ENCODE measurements at places on chromosomes 16 and 17.

DNA sequence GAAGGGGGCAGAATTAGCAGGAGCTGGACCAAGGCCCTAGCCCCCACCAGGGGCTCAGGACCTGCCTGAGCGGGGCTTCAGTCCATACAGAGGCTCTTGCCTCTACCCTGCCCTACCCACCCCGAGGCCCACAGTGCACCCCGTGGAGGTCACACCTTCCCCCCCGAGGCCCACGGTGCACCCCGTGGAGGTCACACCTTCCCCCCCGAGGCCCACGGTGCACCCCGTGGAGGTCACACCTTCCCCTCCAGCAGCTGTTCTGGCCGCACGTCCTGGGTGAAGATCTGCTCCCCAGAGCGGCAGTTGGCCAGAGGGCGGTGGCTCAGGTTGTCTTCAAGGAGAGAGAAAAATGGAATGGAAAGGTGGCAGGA lies 11.4 kb downstream of the CASKIN2 start:
- DNase-seq: no peak

- no peak for DNase-seq
Observed at GRCh38 chr16:56691885-56692284, 9.6 kb downstream of the MT1X start.

- no peak for DNase-seq
Observed at GRCh38 chr16:57151369-57151768, 34.5 kb downstream of the PSME3IP1 start.

DNA sequence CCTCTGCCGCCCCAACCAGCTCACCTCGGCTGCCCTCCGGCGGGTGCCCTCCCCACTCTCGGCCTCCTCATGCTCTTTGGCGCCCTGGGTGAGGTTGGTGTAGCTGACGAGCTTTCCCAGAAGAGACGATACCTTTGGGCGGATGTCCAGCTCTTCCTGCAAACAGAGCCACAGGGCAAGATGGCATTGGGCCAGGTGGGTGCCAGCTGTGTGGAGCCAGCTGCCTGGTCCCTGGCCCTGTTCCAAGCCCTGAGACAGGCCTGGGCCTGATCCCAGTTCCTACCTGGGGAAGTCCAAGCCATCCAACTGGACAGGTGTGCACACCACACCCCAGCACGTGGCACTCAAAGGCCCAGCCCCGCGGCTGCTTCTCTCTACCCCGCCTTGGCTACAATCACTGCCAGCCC lies 6.9 kb downstream of the SLC12A4 start:
- no peak for DNase-seq

DNA sequence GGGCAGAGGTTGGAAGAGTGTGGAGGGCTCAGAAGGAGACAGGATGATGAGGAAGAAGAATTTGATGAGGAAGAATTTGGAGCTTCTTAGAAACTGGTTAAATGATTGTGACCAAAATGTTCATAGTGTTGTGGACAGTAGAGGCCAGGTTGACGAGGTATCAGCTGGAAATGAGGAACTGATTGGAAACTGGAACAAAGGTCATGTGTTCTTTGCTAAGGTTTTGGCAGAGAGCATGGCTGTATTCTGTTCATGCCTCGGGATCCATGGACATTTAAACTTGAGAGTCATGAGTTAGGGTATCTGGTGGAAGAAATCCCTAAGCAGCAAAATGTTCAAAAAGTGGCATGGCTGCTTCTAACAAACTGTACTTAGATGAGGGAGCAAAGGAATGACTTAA lies 19.3 kb downstream of the CHMP6 start:
- no peak for DNase-seq

DNA sequence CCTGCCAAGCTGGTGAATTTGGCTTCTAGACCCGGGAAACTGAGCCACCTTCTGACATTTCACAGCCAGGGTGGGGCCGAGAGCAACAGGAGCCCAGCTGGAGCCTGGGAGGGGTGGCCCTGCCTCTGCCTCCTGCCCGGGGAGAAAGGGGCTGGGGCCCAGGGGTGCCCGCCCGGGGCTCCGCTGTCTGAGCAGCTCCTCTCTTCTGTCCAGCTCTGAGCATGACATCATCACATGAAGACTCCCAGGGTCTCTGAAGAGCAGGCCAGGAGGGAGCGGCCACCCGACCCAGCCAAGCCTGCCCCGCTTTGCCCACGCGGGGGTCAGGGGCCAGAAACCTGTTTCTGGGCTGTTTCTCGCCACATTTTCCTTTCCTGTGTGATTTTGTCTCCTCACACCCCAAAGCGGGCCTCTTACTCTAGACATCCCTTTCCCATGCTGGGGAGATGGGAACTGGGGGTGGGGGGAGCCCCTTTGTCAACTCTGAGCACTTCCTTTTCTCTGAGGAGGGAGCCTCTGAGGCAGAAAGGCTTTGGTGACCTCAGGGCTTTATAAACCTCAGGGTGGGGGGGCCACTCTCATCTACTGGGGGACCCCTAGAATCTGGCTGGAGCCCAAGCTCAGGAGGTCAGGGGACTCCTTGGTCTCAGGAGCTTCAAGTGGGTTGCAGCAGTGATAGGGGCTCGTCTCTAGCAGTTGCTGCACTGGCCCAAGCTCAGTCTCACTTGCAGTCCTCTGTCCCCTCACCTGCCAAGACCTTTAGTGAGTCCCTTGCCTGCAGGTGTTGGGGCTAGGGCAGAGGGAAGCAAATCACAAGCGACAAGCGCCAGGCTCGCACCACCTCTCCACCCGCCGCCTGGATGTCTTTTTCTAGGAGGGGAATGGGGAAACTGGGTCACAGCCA lies 7.6 kb downstream of the UBALD2 start:
- no peak for DNase-seq

- DNase-seq: no peak
Observed at GRCh38 chr16:4859190-4859899, 12.1 kb downstream of the UBN1 start.

DNA sequence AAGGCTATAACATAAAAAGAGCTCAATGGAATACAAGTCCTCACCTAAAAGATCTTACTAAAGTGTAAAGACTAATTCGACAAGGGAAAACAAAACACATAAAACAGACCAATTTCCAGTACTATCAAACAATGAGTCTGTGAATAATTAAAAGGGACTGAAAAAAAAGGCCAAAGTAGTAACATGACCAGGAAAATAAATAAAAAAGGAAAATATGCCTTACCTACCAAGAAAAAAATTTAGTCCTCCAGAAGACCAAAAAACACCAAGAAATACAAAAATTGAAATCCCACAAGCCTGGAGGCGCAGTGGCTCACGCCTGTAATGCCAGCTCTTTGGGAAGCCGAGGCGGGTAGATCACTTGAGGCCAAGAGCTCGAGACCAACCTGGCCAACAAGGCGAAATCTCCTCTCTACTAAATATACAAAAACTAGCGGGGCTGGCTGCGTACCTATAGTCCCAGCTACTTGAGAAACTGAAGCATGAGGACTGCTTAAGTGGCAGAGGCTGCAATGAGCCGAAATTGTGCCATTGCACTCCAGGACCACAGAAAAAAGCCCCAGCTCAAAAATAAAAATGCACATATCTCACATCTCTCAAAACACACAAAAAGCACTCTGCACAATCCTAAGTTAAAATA lies 60.8 kb downstream of the TEX14 start:
- no peak for DNase-seq

DNA sequence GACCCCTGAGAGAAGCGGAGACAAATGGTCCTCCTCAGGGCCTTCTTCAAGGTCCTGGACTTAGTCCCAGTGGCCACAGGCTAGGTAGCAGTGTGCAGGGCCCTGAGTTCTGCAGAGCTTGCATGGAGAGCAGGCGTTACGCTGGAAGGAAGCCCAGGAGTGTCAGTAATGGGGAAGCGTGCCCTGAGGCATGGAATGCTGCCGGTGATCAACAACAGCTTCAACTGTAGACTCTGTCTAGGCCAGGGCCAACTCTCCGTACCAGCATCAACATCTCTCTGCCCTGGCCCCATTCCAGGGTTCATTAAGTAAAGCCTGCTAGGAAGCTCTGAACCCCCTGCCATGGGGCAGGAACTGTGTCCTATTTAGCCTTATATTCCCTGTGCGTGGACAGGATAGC lies 568 bp upstream of the TNK1 start:
- no peak for DNase-seq

DNA sequence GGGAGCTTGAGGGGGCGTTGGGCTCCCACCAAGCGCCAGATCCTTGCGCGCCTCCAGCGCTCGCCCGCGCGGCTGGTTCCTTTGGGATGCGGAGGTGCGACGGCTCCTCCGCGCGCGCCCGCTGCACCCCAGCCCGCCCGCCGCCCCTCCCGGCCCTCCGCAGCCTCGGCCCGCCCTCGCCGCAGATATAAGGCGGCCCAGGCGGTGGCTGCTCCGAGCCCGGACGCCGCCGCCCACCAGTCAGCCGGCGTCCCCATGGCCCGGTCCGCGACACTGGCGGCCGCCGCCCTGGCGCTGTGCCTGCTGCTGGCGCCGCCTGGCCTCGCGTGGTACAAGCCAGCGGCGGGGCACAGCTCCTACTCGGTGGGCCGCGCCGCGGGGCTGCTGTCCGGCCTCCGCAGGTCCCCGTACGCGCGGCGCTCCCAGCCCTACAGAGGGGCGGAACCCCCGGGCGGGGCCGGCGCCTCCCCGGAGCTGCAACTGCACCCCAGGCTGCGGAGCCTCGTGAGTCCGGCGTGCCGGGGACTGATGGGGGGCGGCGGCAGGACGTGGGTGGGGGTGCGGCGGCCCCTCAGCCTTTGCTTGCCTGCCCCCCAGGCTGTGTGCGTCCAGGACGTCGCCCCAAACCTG lies at the start of gene NPB:
Gene NPB, plus strand, starts transcription at position 216 of the 630 bp plus-strand sequence. Its CDS starts 40 bp downstream, at position 256.
- no peak for DNase-seq

DNA sequence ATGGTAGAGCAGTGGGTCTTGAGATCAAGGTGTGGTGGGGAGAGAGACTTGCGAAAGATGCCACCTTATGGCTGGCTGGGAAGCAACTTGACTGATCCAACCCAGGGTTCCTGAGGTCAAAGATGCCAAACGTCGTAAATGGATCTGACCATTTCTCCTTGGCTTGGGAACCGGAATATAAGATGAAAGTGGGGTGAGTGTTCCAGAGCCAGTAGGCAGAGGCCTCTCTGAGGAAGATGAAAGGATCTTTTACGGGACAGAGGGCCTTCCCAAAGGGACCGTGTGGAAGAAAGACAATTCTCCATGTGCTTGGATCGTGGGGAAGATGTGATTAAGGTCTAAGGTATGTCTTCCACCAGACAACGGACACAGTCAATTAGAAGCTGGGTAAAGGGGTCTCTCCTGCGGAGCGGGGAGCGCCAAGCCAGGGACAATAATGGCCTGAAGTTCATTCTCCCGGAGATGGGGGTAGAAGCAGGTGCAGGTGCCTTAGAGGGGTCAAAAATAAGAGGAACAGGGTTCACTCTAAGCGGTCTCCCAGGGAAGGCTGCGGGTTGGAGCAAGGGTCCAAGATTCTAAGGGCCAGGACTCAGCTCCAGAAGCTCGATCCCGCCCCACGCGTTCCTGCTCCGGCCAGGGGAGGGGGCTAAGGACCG lies 800 bp downstream of the FXR2 start:
- DNase-seq: no peak

DNA sequence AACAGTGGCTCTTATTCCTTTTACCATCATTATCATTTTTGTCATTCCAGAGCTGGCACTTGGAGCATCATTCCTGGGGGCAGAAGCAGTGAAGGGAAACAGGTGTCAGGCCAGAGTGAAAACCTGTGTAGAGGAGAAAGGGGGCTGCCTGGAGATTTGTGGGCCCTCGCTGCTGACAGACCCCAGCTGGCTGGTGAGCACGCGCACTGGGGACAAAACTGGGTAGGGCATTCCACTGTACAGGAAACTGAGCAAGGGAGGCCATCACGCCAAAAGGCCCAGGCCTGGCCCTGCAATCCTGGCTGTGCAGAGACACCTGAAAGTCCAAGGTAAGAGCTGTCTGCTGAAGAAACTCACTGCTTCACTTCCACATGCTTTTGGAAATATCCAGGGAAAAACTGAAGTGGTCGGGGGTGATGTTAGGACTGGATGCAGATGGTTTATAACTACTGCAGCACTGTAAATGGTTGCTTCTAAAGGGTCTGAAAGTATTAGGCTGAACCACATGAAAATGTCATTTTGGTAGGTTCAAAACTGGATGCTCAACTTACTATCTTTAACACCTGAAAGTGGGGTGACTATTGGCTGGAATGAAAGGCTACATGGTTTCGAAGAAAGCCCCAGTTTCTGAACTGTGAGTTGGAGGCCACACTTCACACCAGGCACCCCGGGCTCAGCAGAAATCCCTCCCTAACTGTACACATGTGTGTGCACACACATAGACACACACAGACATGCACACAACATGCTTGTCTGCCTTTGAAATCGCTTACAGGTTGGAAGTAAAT lies 225.0 kb downstream of the C16orf78 start:
- no peak for DNase-seq

DNA sequence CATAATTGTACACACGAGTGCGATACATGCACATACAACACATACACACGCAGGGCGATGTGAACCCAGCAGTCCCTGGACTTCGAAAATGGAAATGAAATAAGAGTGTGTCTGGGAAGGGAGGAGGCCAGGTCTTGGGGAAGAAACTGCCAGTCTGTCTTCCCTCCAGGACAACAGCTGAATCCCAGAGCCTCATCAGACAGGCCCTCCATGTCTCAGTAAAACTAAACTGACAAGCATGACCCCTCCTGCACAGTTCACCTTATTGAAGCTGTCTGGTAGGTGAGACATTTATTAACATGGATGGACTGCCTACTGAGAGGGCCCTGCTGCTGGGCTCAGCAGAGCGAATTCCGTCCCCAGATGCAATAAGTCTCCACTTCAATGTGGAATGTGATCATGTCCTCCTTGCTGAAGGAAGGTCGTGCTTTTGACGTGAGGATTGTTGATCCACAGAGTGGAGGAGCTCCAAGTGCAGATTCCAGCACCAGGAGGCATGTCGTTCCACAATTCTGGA lies 117.4 kb downstream of the SOX9 start:
- no peak for DNase-seq

- no peak for DNase-seq
Observed at GRCh38 chr16:66703406-66704215, 7.1 kb upstream of the CMTM4 start.

DNA sequence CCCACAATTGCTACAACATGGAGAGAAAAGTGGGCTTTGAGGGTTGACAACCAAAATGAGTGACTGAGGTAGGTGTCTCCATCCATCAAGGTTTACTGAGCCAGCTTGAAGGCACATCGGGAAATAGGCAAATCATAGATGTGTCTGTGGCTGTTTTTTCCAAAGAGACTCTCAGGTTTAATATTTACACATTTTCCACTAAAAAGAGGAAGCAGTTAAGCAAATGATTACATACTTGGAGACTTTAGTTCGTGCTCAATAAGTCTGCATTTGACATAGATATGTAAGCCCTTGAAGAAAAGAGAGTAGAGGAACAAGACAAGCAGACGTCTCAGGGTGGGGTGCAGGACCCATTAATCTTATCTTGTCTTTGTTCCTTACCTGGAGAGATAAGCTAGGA lies 148.9 kb upstream of the COX10 start:
- no peak for DNase-seq

- no peak for DNase-seq
Observed at GRCh38 chr17:29140631-29141513, 39.3 kb downstream of the MYO18A start.

Data from Panc1 (cell line).